Activated naive CD8-positive, alpha-beta T cell treated with anti-CD3 and anti-CD28 coated beads, Interleukin-2, amount 50 U/mL, for 24 hours (primary cell): ENCODE measurements at places on chromosomes 4 and X.

- no peak for DNase-seq
Observed at GRCh38 chrX:153829549-153829798, 870 bp downstream of the PDZD4 start.

GRCh38 chrX:122475306-122475705 is 708.8 kb upstream of the GRIA3 start:
- DNase-seq: no peak

DNA sequence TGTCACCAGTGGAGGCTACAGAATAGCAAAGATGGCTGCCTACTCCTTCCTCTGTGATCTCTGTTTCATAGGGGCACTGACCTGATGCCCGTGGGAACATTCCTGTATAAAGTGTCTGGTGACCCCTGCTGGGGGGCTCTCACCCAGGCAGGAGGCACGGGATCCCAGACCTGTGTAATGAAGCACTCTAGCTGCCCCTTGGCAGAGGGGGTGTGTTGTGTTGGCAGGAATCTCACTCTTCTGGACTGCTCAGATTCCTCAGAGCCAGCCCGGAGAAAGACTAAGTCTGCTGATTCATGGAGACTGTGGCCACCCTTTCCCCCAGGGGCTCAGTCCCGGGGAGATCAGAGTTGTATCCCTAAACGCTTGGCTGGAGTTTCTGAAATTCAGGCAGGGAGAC is 648.3 kb downstream of the SPRY1 start:
- no peak for DNase-seq

DNA sequence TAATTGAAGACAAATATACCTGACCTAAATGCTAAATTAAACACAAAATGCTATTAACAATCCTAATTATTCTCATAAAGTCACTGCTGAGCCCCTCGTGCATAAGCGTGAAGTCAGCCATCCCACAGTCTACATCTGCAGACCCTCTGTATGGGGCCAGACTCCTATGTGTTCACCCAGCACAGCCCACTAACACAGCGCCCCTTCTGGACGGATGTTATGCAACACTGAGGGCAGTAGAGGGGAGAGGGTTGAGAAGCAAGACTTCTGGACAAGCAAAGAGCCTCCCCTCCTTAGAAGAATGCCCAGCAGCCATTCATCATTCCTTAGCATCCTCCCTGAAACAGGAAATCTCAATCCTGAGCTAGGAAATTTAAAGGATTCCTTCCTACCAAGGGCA is 7.9 kb downstream of the TRPC3 start:
- peak; percentile 13 for DNase-seq

GRCh38 chr4:137310166-137310565 is 222.1 kb downstream of the PCDH18 start:
- DNase-seq: no peak

- no peak for DNase-seq
Observed at GRCh38 chr4:7928711-7929110, 10.9 kb downstream of the AFAP1 start.

GRCh38 chr4:8534611-8535010 is 45.6 kb upstream of the GPR78 start:
- DNase-seq: no peak

DNA sequence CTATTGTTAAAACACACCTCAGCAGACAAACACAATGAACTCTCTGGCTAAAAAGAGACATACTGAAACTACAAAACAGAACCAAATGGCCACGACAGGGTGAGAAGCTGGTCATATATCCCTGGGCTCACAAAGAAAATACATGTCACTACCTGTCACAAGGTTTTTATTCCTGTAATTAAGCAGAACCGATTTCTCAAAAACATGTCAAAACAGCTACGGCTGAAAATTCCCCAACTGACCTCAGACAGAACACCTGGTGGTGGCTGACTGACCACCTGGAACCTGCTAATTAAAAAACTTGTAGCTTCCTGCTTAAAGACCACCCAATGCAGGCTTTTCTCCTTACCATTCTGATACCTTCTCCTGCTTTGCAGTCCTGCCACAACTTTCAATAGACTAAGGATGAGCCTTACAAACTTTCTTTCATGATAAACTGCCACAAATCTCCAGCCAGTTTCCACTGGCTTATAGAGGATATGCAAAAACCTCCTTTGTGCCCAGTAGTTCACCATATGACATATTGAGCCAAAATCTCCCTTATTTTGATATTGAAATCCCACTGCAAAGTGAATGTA is 571.9 kb downstream of the SPOCK3 start:
- DNase-seq: no peak

DNA sequence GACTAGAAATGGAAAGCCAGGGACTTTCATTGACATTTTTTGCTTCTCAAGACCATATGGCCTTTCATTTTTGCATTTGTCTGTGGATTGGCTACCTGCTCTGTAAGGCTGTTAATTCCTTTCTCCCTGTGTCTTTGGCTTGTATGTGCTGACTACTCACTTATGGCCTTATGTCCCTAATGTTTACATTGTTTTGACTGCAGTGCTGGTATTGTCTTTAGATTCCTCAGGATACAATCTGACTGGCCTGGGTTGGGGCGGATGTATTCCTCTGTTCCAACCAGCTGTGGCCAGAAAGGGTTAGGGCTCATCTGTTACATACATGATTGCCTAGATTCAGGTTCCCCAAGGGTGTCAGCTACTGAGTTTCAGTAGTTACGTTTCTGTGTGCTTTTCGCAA is 108.1 kb downstream of the RAPGEF2 start:
- DNase-seq: no peak

- no peak for DNase-seq
Observed at GRCh38 chr4:154120006-154120676, 331.3 kb upstream of the SFRP2 start.

DNA sequence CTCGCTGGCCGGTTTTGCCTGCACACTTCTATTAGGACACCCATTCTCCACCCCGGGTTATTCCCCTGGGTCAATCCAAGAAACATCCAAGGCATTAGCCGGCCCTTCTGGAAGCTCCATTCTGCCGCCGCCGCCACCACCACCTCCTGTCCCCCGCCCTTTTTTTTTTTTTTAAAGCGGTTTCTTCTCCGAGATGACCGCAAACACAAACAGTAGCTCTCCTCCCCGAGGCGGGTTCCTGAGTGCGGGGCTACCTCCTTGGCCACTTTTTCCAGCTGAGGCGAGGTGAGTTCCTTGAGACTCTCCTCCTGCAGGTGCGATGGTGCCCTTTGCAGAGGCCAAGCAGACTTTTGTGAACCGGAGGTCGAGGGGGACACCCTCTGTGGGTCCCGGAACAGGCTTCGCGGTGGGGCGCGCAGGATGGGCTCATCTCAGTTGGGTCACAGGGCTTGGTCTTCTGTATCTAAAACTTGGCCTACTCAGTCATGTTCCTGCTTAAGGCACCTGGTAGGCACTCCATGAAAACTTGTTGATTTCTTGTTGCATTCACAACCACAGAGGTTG is 930 bp downstream of the NWD2 start:
- DNase-seq: no peak

DNA sequence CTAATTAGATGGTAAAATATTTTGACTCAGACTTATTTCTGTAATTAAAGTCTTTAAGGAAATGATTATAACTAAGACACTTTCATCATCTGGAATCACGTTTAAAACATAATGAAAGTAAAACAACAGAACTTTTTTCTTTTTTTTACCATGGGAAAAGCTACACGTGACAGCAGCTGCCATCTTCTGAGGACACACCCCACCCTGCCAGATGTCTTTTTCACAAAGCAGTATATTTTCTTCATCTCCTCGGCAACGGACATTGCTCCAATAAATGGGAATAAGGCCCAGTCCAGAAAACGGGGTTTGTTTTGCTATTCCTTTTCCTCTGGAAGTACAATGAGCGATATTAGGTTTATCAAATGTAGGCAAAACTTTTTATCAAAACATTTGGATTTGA is 17.5 kb downstream of the PRSS12 start:
- no peak for DNase-seq

DNA sequence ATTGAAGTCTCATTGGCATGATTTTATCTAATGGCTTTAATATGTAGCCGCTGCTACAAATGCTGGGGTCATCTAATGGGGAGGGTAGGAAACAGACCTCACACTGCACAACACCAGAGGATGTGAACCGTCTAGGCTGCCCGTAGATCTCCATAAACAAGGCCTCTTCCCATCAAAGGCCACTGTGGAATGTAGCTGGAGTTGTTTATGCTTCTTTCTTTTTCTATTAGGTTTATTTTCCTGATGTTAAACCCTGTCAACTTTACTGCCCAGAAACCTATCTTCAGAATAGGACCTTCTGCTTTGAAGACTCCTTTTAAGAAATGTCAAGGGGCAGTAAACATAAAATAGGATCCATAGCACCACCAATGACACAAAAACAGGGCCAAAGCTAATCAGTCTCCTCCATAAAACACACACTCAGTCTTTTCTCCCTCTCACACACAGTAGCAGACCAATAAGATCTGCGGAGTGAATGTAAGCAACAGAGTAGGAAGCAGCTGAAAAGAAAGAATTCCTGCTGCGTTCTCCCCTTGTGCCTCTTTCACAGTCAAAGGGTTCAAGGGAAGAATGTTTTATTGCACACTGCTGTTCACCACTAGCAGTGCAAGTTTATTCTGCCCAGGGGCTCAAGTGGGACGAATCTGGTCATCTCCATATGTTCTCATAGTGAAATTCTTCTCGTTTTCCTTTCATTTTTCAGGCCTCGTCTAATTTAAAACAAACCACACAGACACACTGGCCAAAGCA is 72.2 kb downstream of the MAML3 start:
- DNase-seq: no peak
